T-cell (primary cell): ENCODE measurements at places on chromosomes 5 and 9. TPM values are rescaled to one million over a fixed set of nuclear protein-coding genes. Genes with fewer than 3 reads are reported as not detected.

NDUFS4 gene
- total RNA-seq: 22.2 TPM

TMOD1 gene
- total RNA-seq: 0.70 TPM

GRCh38 chr5:123835421-123835820 lies 323.4 kb downstream of the CSNK1G3 start:
- DNase-seq: no peak

DNA sequence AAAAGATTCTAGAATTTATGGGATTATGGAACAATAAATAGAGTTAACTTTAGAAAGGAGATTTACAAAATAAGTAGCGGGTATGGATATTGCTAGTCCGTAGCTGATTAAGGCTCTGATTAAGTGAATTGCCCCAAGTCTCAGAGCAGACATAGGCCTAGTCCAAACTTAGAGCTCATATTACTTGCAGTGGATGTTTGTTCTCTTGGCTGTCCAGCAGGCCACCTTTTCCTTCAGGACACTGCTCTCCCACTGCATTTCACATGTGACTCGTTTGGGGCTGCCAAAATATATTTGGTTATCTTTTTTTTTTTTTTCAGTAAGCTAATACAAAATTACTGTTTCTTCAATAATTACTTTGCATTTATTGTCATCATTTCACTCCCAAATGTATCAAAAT lies 76.6 kb downstream of the ARRDC3 start:
- no peak for DNase-seq

GRCh38 chr5:135310328-135310989 lies 88.6 kb downstream of the MACROH2A1 start:
- no peak for DNase-seq

DNA sequence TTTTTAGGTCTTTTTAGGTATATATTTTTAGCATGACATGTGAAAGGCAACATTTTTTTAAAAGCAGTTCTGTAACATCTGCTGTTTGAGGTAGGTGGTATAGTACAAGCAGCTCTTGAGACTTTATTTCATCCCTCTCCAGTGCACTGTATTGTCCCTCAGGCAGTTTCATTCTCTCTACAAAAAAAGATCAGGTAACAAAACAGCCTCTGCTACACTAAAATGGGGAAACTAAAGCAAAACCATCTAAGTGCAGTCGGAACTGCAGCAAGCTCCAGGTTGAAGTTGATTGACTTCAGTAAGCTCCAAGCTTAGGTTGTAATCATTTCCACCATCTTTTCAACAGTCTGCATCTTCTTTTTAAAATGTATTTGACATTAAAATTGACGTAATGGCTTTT lies 195.6 kb downstream of the DEPDC1B start:
- no peak for DNase-seq

- no peak for DNase-seq
These were observed 15.6 kb downstream of the FOXI1 start for GRCh38 chr5:170121321-170121720.
